ENCODE measurements at places on chromosomes 12 and 14.

GRCh38 chr12:65818454-65819382 lies 5.6 kb upstream of the HMGA2 start:
- DNase-seq: no peak

- DNase-seq: no peak
These were observed 11.2 kb downstream of the HECTD4 start for GRCh38 chr12:112370868-112371510.

DNA sequence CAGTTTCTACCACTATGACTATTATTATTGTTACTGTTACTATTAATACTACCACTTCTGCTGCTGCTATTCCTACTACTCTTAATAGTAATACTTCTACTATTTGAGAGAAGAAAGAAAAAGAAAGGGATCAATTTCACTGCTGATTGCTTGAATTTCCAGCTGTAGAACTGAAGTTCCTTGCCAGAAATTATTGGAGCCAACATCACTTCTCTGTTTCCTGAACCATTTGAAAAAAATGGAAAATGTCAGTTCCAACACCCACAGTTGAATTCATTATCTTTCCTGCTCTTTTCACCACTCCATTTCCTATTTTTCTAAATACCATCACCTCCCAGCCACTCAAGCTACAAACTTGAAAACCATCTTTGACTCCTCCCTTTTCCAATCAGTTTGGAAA lies 54.1 kb upstream of the PIK3C2G start:
- no peak for DNase-seq

- DNase-seq: no peak
These were observed 16.0 kb downstream of the NKX2-1 start for GRCh38 chr14:36503771-36504741.

- no peak for DNase-seq
These were observed 68.0 kb downstream of the PDE3A start for GRCh38 chr12:20436316-20436715.

DNA sequence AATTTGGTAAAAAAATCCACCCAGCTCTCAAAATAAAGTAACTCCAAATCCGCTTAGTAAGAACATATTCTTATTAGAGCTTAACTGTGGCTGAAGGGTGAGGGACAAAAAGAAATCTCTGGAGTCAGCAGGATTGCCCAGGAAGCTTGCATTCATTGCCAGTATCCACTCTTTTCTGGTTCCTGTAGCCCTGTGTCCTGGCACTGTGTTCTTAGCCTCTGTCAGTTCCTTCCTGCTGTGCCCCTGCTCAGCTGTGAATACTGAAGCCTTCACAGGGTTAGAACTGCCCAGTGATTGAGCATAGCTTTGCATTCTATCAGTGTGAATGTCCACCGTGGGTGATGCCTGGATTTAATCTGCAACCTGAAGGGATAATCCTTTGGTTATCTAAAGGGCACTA lies 266.9 kb upstream of the PELI2 start:
- DNase-seq: no peak
